Activated naive CD8-positive, alpha-beta T cell treated with anti-CD3 and anti-CD28 coated beads for 36 hours (primary cell): ENCODE measurements at places on chromosomes 4 and X. TPM values are rescaled to one million over a fixed set of nuclear protein-coding genes. Genes with fewer than 3 reads are reported as not detected.

DNA sequence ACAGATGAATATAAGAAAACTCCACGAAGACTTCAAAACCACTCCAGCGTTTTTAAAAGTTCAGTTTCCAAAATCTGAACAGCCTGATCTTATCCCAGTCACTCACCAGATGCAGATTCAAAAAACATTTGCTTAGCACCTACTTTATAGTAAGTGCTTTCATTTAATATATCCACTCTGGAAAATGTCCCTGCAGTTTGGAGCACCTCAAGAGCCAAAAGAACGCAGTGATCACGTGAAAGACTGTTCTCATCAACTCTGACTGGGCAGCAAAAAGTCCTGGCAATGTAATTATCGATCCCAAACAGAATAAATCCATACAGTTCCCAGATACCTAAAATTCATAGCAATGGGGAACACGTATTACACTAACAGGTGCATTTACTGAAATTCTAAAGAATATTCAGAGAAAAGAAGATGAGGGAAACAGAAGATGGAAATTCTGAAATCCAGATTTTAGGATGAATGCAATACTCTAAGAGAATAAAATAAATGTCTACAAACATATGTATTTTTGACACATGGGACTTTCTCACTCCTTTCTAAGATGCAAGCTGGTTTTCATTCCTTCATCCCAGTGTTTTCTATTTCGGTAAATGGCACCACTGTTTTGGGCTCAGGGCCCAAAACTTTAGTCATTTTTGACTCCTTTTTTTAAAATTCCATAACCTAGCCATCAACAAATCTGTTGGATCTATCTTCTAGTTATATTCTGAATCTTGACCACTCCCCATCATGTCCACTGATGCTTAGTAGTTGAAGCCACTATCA is 13.9 kb downstream of the ATP8A1 start:
- DNase-seq: no peak

GRCh38 chr4:55215087-55215486 is 89.7 kb upstream of the KDR start:
- no peak for DNase-seq

The KCND1 gene
- 1.2 TPM for total RNA-seq

DNA sequence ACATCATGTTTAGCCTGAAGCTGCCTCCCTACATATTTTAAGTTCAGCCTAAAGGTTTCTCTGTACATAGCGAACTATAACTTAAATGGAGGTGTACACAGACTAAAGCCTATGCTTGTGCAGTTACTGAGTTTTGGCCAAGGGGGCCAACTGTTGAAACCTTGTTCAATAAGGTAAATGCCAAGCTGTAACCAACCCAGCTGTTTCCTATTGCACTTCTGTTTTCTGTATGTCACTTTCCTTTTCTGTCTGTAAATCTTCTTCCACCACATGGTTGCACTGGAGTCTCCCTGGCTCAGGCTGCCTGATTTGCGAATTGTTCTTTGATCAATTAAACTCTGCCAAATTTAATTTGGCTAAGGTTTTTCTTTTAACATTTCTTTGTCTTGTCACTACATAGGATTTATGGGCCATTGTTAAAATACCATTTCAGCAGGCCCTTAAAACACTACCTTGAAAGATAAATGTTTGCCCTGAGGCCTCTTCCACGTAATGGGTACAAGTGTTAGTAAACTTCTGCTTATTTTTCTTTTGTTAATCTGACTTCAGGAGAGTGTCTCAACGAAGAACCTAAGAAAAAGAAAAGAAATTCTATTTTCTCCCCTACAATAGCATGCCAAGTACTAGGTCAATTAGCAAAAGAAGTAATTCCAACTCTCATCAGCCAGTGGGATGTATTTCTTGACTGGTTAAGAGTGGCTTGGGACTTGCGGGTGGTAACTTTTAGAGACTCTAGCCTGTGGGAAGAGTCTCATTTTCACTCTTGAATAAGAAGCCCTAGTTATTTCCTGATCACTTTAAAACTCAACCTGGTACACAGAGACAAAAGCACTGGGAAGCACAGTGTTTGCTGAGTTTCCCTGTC is 45.7 kb upstream of the PRSS12 start:
- DNase-seq: no peak

The TMEM35A gene
- not detected for total RNA-seq

GRCh38 chrX:8897259-8897658 is 96.1 kb upstream of the FAM9A start:
- DNase-seq: no peak

DNA sequence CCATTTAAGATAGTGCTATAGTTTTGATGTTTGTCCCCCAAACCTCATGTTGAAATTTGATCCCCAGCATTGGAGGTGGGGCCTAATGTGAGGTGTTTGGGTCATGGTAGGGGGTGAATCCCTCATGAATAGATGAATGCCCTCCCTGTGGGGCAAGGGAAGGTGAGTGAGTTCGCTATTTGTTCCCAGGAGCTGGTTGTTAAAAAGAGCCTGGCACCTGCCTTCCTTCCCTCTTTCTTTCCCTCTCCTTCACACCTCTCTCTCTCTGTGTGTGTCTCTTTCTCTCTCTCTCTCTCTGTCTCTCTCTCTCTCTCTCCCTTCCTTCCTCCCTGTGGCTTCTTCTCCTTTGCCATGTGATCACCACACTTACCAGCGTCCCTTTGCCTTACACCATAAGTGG is 160.7 kb downstream of the AASDH start:
- no peak for DNase-seq

- no peak for DNase-seq
Measured at GRCh38 chrX:42933187-42933586, 155.2 kb upstream of the PPP1R2C start.

DNA sequence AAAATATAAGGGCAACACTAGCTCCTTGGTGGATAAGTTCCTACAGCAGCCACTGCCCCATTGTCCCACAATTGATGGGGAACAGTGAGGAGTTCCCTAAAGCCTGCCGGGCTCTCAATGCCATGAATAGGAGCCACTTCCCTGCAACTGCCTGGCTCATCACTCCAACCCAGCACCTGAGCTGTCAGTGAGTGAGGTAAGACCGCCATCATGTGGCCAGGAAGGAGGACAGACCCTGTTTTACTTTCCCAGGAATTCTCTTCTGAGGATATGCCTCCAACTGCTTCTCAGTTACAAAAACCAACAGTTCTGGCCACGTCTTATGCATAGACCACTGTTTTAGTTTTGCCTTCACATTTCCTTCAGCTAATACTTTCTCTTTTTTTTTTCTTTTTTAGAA is 45.5 kb downstream of the SRPX start:
- DNase-seq: peak; percentile 6

The FRG2 gene
- total RNA-seq: 0.12 TPM

The USP17L26 gene
- total RNA-seq: not detected

DNA sequence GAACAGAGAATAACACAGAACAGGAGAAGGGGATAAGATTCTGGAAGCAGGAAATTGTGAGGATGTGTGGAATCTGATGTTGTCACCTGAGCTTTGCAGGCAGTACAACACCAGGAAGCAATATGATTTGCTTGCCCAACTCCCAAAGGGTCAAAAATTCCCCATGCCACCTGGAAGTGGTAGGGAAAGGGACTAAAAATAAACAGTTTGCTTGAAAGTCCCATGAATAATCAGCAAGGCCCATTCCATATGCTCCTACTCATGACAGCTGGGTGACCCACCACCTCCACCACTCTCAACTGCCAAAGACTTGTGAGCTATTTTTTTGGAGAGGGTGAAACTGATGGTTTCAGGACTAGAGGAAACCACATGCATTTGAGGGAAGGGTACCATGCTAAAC is 168.4 kb downstream of the KCNIP4 start:
- DNase-seq: no peak

GRCh38 chrX:150262456-150262855 is 100.7 kb upstream of the MAMLD1 start:
- no peak for DNase-seq

- DNase-seq: no peak
Measured at GRCh38 chr4:169283114-169283509, 12.4 kb upstream of the SH3RF1 start.

DNA sequence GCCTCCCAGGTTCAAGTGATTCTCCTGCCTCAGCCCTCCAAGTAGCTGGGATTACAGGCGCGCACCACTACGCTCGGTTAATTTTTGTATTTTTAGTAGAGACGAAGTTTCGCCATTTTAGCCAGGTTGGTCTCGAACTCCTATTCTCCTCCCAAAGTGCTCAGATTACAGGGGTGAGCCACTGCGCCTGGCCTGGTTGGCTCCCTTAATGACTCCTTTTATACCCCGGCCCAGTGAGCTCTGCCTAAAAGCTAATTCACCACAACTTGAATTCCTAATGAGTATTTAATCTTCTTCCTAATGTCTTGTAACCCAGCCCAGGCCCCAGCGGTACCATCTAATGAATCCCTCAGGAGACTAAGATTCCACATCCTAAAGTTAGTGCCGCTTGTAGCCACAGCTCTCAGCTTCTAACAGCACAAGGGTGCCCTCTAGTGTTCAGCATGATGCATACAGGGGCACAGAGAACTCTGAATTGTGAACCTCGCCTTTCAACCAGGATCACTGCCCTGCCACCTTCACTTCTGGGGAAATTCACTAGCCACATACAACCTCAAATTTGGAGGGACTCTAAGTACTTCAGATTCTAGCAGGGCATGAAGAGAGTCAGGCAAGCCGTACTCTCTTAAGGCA is 89.5 kb downstream of the OR13H1 start:
- peak; percentile 22 for DNase-seq

DNA sequence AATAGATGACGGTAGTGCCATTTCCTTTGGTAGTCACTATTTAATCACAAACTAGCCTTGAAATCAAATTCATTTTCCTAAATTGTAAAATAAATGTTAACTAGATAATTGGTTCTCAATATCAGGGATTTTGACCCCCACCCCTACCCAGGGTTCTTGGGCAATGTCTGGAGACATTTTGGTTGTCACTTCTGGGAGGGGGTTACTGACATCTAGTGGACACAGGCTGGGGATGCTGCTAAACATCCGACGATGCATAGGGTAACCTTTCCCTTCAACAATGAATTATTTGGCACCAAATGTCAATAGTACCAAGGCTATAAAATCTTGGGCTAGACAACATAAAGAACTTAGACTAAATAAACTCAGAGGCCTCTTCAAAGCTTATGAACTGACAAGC is 285.8 kb upstream of the TRPC5 start:
- DNase-seq: no peak

- no peak for DNase-seq
Measured at GRCh38 chr4:56360071-56360470, 27.2 kb downstream of the AASDH start.

DNA sequence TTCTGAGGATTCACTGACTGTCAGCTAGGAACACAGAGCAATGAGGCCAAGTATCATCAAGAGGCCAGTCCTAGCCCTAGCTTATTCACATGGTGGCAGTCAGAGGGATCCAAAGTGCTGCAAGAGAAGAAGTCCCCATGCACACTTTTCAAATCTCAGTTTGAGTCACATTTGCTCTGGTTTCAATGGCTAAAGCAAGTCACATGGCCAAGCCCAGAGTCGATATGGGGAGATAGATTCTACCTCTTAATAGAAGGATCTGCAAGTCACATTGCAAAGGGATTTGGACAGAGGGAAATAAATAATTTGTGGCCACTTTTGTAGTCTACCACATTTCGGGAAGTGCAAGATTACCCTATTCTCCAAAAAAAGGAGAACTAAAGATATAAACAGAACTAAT is 3.7 kb upstream of the LCORL start:
- DNase-seq: no peak

The FAM9C gene
- not detected for total RNA-seq

- no peak for DNase-seq
Measured at GRCh38 chr4:142348613-142349021, 497.5 kb downstream of the INPP4B start.

DNA sequence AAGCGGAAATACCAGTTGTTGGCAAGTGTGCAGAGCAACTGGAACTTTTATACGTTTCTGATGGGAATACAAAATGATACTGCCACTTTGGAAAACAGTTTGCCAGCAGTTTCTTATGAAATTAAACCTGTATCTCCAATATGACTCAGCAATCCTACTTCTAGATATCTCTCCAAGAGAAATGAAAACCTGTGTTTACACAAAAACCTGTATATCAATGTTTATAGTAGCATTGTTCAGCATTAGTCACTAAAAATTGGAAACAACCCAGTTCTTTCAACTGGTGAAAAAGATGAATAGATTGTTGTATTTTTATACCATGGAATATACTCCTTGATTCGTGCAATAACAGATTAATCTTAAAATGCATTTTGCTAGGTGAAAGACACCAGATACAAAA is 26.8 kb downstream of the ATP7A start:
- no peak for DNase-seq

The SSX4 gene
- not detected for total RNA-seq

The ZMAT1 gene
- total RNA-seq: 2.7 TPM

The ZNF711 gene
- total RNA-seq: 1.3 TPM

- DNase-seq: no peak
Measured at GRCh38 chr4:73452953-73453700, 17.1 kb downstream of the AFP start.

DNA sequence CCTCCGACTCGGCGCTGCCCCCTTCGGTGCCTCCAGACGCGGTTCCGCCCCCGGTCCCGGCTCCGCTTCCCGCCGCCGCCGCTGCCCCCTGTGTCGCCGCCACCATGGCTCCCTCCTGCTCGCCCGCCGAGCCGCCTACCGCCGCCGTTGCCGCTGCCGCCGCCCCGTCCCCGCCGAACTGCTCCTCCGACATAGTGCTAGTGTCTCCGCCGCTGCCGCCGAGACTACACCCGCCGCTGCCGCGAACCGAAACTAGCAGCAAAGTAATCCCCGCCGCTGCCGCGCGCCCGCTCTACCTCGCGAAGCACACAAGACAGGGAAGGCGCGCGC is 340 bp downstream of the HNRNPD start:
- DNase-seq: no peak

The FAAH2 gene
- 1.9 TPM for total RNA-seq

The FAM9B gene
- total RNA-seq: not detected

The MAGEA8 gene
- not detected for total RNA-seq

The ADGRG2 gene
- not detected for total RNA-seq

The CSAG2 gene
- not detected for total RNA-seq

The OCIAD2 gene
- total RNA-seq: 90.4 TPM

DNA sequence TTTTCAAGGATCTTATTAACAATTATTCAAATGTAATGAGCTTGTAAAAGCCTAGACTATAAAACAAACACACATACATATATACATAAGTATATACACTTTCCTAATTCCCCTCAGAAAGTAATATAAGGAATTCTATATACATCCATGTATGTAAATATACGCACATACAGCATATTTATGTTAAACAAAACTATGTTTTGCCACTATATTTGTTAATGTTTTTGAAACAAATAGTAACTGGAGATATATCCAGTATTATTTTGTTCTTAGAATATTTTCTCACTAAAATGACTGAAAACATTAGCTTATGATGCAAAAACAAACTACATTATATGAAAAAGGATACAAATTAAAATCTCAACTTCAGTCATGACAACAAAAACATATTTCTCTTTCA is 85.1 kb downstream of the FBXO8 start:
- DNase-seq: no peak

GRCh38 chr4:122992057-122992456 is 69.7 kb upstream of the NUDT6 start:
- DNase-seq: no peak

DNA sequence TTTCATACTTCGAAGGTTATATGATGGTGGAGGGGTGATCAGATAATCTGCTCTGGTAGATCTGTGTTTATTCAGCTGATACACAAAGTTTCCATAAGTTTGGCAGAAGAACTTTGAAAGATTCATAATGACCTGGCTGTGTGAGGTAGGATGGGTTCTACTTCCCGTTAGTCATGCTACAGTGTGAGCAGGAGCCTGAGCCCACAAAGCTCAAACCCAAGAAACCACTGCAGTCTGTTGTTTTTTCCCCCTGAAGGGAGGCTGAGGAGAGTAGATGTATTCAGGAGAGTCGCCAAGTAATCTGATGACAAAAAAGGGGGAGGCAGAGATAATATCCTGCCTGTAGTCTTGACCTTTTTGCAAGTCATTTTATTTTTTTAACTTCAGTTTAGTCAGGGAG is 52.8 kb upstream of the PPP3CA start:
- peak; percentile 45 for DNase-seq

The POLN gene
- total RNA-seq: 0.92 TPM
